Progenitor cell of endocrine pancreas (in vitro differentiated cells): ENCODE measurements at places on chromosomes 6 and 20.

GRCh38 chr6:118319416-118319815 is 228.7 kb upstream of the PLN start:
- no peak for DNase-seq

GRCh38 chr6:136410201-136411024 is 120.8 kb upstream of the BCLAF1 start:
- DNase-seq, result no peak

GRCh38 chr20:24033151-24033550 is 44.6 kb upstream of the GGTLC1 start:
- no peak for DNase-seq

DNA sequence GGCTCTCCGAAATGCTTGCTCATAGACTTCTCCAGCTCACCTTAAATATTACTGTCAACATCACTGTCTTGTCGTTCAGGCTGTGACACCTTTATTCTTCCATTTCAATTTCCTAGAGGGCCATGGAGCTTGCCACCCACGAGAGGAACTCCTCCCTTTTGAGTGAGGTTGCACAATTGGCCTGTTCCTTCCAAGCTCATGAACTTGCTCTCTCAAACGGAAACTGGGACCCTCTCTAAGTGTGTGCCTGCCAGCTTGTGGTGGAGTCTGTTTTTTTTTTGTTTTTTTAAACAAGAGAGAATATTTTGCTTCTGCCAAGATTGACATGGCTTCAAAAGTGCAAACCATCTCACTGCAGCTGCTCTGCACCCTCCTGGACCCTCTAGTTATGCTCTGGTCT is 19.3 kb upstream of the IYD start:
- no peak for DNase-seq

- no peak for DNase-seq
Measured at GRCh38 chr6:137802408-137803182, 64.5 kb upstream of the TNFAIP3 start.

DNA sequence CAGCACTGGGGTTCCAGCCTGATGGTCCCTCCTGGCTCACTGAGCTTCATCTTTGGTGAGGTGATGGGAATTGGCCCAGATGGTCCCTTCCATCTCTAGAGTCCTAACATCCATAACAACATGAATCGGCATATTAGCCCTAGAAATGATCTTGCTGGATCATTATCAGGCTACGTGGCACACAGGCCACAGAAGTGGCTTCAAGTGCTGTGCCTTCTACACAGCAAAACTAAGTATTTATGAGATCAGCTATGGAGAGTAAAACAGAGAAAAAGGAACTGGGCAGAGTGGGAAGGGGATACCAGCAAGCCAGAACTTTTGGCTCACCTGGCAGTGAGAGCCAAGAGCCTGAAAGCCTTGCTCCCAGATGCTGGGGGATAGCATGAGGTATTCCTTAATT is 116.9 kb downstream of the TRERF1 start:
- DNase-seq, result no peak

GRCh38 chr6:135481783-135482369 is 15.7 kb downstream of the AHI1 start:
- no peak for DNase-seq
